ENCODE measurements at places on chromosomes 4 and X. TPM values are rescaled to one million over a fixed set of nuclear protein-coding genes. Genes with fewer than 3 reads are reported as not detected.

- no peak for DNase-seq
Measured at GRCh38 chrX:78517124-78517523, 142.0 kb downstream of the RTL3 start.

GRCh38 chr4:132332932-132333723 is 816.0 kb upstream of the PCDH10 start:
- no peak for DNase-seq

DNA sequence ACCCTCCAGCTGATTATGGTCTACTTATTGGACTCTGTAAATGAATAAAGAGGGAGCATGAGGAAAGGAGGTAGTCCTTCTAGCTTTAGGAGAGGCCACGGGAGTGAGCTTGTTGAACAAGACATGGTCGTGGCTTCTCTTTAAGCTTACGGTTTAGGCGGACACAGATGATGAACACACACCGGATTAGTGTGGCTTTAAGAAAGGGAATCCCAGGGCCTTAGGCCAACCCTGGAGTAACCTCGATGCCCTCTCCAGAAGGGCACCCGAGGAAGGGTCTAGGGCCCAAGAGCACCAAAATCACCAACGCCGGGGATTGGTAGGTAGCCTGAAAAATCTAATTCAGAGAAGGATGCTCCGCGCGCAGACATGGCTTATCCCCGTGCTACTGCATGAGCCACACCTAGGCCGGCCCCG is 39.4 kb downstream of the ERVMER34-1 start:
- no peak for DNase-seq

DNA sequence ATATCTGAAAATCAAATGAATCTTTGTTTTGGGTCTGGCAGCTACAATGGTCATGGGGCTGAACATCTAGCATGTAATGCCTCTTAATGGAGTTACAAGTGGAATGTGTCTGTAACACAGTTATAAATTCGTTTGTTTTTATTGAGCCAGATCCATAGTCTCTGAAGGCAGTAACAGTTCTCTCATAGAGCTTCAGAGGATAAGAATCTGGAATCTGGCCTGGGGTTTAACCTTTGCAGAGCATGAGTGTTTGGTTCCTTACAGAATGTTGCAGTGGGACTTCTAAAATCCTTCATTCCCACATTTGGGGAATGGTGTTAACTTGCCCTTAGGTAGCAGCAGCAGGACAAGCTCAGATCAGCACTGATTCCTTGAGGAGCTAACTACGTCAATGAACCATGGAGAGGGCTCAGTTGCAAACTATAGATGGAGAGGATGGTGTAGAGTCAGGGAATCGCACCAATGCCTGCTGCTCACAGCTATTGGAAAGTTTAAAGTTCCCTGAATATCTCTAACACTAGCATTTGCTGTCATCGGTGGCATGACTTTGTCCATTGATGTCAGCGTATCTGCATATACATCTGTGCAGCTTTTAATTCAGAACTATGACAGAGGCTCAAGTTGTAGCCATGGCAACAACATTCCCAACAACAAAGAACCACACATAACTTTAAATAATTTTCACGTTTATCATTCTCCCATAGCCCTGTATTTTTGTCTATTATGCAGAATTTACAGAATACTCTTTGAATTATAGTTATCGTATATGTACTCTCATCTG is 72.2 kb downstream of the RASGEF1B start:
- no peak for DNase-seq

GRCh38 chrX:53379008-53379710 is 43.3 kb downstream of the SMC1A start:
- no peak for DNase-seq

- DNase-seq = no peak
Measured at GRCh38 chrX:31523884-31524536, 452.2 kb upstream of the FTHL17 start.

- no peak for DNase-seq
Measured at GRCh38 chr4:3689576-3690550, 76.3 kb upstream of the ADRA2C start.

DNA sequence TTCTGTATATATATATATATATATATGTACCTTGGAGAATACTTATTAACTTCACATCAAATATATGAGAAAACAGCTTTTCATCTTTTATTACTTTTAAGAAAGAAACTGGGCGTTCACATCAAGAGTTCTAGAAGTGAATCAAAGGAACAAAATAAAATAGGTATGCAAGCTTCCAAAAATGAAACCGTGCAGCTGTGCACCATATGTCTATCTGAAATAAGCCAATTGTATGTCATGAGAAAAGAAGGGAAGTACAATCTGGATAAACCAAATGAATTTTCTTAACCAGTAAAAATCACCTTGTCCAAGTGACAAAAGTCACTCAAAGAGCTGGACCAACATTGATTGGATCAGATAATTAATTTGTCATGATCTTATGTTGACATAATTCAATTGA is 405.4 kb upstream of the TECRL start:
- DNase-seq = no peak

- DNase-seq = no peak
Measured at GRCh38 chrX:129649268-129650182, 5.2 kb downstream of the APLN start.

DNA sequence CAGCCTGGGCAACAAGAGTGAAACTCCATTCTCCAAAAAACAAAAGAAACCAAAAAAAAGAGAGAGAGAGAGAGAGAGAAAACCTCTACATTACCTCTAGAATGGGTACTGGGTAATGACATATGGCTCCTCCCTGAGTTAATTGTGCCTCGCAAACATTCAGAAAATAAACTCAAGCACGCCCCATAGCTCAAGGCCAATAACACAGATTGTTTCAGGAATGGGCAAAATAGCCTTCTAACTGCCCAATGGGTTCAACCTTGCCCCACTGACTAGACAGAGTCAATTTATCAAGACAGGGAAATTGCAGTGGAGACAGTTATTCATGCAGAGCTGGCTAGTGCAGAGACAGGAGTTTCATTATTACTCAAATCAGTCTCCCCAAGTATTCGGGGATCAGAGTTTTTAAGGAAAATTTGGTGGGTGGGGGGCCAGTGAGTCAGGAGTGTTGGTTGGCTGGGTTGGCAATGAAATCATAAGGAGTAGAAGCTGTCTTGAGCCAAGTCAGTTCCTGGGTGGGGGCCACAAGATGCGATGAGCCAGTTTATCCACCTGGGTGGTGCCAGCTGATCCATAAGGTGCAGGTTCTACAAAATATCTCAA is 25.1 kb downstream of the NIPAL1 start:
- no peak for DNase-seq

DNA sequence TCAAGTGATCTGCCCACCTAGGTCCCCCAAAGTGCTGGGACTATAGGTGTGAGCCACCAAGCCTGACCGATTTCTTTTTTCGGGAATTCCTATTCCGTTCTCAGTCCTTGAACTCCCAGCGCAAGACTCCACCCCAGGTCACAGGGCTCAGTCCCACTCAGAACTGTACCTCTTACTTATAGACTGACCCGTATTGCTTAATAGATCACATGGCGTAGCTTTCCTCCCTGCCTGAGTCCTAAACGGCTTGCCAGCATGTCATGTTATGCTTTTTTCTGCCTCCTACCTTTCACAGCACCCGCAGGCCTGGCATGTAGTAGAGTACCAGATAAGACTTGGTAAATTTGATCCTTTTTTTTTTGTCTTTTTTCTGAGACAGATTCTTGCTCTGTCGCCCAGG is 22.4 kb downstream of the SAT1 start:
- no peak for DNase-seq

DNA sequence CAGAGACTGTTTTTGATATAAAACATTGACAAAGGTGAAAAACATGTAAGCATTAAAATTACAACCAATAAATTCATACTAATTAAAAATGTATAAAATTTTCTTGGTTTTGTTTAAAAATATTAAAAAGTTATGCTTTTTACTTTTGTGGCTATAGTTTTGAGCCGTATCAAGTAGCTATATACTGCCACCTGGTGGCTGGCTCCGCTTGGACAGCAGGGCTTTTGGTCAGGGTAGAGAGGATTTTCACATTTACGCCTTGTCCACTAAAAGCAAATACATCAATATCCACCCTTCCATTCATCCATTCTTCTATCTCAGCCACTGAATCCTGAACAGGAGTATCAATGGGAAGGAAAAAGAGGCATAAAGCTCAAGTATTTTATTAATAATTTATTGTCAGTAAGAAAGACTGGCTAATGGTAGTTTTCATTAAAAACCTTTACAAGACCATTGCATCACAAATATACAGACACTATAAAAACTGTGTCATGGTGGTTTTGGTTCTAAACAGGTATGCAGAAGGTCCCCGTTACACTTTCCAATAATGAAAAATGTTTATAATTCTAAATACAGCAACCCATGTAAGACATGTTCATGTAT is 32.1 kb upstream of the MTNR1A start:
- DNase-seq = peak; percentile 76

GRCh38 chrX:20144491-20144890 is 2.9 kb upstream of the EIF1AX start:
- DNase-seq = no peak

GRCh38 chrX:36804066-36804465 is 204.1 kb upstream of the FAM47C start:
- no peak for DNase-seq

GRCh38 chrX:70279081-70279480 is 2.9 kb upstream of the RAB41 start:
- no peak for DNase-seq

DNA sequence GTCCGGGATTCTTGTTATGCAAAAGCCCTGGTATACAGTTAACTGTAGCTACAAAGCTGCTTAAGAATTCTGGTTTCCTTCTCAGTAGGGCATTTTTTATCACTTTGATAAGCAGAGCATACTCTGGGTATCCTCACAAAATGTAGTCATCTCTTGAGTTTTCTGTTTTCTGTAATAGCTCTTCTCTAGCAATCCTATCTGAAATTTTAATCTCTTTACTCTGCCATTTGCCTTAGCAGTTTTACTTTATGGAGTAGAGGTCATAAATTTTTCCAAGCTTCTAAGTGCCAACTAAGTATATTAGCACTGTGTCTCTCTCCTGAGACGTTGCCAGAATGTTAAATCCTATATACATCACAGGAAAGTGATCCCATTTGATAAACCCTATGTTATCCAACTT is 28.0 kb upstream of the BANK1 start:
- no peak for DNase-seq

- DNase-seq = no peak
Measured at GRCh38 chr4:182576601-182577289, 333.5 kb downstream of the TENM3 start.

DNA sequence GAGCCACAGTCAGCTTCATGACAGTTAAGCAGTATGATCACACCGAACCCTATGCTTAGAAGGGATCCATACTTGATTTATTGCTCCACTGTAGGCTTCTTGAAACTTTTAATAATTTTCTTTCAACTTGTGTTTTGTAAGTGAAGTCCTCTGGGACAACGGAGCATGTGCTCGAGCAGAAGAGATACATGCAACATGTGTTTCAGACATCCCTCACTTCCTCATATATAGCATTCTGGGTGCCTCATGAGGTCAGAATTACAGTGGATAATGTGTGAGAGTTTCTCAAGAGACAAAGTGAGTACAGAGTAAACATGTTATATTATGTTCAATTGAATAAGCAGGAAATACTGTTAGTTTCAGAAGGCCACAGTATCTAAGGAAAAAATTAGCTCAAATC is 893.2 kb downstream of the FAT4 start:
- DNase-seq = no peak

DNA sequence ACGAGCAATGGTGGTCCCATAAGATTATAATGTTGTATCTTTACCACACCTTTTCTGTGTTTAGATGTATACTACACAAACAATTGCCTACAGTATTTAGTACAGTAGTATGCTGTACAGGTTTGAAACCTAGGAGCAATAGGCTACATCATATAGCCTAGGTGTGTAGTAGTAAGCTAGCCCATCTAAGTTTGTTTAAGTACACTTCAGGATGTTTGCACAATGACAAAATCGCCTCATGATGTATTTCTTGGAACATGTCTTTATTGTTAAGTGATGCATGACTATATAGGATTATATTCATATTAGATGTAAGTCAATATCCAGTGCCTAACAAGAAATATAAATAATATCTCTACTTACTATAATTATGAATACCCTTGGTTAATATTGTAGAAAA is 104.6 kb downstream of the SLC10A6 start:
- DNase-seq = no peak

- no peak for DNase-seq
Measured at GRCh38 chrX:123217077-123217476, 33.0 kb downstream of the GRIA3 start.

- no peak for DNase-seq
Measured at GRCh38 chr4:164446516-164446915, 307.4 kb upstream of the SMIM31 start.

GRCh38 chrX:19839770-19840254 is 47.6 kb downstream of the SH3KBP1 start:
- DNase-seq = no peak

DNA sequence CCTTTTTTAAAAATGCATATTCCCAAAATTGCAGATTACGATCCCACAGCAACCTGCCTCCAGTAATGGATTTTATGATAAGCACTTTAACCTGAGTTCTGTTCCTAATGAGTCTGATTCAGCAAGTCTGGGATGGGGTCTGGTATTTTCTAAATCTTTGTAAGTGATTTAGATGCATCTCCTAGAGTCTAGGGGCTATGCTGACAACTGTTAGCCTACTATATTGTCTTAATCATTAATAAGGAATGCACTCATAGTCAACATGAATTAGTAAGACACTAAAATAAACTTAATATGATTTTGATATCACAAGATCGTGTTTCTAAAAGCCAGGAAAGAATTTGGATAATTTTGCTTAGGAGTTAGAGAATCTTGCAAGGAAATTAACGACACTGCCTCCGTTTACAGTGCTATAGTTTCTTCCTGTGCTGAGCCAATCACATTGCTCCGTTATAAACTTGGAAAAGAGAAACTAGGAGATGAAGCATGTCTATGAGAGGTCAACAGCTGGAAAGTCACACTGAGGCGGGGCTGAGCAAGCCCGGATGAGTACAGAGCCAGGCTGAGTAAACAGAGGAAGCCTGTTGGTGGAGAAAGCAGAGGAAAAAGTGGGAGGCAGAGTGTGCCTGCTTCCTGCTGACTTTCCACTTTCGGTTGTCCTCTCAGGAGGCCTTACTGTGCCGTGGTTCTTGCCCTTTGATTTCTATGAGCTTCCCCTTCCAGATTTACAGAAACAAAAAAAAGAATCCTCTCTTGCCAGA is 5.4 kb downstream of the SCARB2 start:
- peak; percentile 86 for DNase-seq

NXF3 gene
- 1.9 TPM for total RNA-seq

CTAG2 gene
- not detected for total RNA-seq

HTN1 gene
- not detected for total RNA-seq

UCP1 gene
- total RNA-seq = not detected

F8 gene
- 28.2 TPM for total RNA-seq

SYN1 gene
- total RNA-seq = 1.4 TPM

COX18 gene
- 18.6 TPM for total RNA-seq

ADAMTS3 gene
- 0.94 TPM for total RNA-seq

DKK2 gene
- 4.4 TPM for total RNA-seq

MAGEE2 gene
- not detected for total RNA-seq

ZNF185 gene
- total RNA-seq = 62.2 TPM

NIPAL1 gene
- 57.3 TPM for total RNA-seq
